ENCODE measurements at places on chromosomes 16 and 17. TPM values are rescaled to one million over a fixed set of nuclear protein-coding genes. Genes with fewer than 3 reads are reported as not detected.
A peak's percentile ranks its signal among the peaks of the same experiment; 100 is the strongest.

Gene SCNN1G
- polyA plus RNA-seq: not detected

DNA sequence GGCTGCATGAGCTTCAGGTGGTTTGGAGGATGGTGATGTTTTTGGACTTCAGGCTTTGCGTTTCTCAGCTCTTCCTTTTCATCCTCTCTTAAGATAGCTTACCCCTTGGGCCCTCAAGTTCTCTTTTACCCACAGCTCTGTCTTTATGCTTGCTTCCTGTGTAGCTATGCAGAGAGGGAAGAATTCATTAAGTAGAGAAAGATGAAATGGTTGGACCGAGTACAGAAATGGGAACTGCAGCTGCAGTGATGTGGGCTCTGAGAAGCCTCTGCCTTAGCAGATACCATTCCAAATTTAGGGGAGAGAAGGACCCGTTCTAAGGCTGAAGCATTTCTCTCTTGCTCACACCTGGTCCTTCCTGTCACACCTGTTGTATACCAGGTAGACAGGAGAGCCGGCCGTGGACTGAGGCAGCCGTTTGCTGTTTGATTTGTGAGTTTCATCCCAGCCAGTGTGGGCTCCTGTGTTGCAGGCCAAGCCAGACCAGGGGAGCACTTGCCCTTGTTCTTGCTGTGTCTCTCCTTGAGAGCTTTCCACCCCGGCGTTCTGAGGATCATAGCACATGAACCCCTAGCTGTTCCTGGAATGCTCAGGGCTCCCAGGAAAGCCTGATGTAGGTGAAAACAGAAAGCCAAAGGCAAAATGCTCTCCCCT lies 392.7 kb downstream of the CPPED1 start:
- H3K27ac ChIP-seq: no peak overlapping the region
- no peaks in the 10 kb centered on the region for H3K27me3 ChIP-seq
- no peak overlapping the region for H3K4me3 ChIP-seq

Gene DOC2B
- not detected for polyA plus RNA-seq

GRCh38 chr16:48099455-48099854 lies 56.3 kb downstream of the ABCC12 start:
- H3K27me3 ChIP-seq: no peaks in the 10 kb centered on the region
- no peak overlapping the region for H3K4me3 ChIP-seq
- no peak overlapping the region for H3K27ac ChIP-seq
- no peaks in the 10 kb centered on the region for H3K36me3 ChIP-seq
- DNase-seq: no peak

DNA sequence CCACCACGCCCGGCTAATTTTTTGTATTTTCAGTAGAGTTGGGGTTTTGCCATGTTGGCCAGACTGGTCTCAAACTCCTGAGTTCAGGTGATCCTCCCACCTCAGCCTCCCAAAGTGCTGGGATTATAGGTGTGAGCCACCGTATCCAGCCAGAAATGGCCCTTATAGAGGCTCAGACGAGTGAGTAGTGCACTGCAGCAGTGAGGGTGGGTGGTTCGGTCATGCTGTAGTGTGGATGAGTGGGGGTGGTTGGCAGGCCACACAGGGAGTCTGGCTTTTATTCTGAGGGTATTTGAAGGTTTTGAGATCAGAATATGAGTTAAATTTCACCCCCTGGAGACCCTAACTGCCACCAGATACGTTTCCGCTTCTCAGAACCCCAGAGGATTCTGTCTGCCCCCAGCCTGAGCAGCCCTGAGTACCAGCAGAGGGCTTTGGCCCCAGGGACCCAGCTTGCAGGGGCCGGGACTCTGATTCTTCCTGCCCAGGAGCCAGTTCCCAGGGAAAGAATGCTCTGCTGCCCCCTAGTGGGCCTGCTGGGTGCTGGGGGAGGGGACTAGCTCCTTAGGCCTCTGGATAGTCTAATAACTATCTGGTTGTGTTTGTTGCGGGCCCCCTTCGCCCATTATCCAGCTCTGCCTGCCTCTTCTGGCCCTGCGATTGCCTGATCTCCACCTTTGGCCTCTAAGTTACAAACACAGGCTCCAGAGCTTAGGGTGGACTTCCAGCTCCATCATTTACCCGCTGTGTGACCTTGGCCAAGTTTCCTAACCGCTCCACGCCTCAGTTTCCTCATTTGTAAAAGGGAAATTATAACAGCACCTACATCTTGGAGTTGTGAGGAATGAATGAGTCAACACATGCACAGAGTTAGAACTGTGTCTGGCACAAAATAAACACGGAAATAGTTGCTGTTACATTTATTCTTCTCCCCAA lies 2.0 kb downstream of the ZNF771 start:
- DNase-seq: peak; percentile 89
- H3K27me3 ChIP-seq: no peaks in the 10 kb centered on the region
- no peak overlapping the region for H3K4me3 ChIP-seq
- peaks cover 22% of the 10 kb centered on the region for H3K4me1 ChIP-seq

- H3K4me3 ChIP-seq: no peak overlapping the region
- H3K27ac ChIP-seq: no peak overlapping the region
- no peak for DNase-seq
- H3K4me1 ChIP-seq: peaks cover 15% of the 10 kb centered on the region
Observed at GRCh38 chr17:4782652-4783051, 3.5 kb downstream of the VMO1 start.

DNA sequence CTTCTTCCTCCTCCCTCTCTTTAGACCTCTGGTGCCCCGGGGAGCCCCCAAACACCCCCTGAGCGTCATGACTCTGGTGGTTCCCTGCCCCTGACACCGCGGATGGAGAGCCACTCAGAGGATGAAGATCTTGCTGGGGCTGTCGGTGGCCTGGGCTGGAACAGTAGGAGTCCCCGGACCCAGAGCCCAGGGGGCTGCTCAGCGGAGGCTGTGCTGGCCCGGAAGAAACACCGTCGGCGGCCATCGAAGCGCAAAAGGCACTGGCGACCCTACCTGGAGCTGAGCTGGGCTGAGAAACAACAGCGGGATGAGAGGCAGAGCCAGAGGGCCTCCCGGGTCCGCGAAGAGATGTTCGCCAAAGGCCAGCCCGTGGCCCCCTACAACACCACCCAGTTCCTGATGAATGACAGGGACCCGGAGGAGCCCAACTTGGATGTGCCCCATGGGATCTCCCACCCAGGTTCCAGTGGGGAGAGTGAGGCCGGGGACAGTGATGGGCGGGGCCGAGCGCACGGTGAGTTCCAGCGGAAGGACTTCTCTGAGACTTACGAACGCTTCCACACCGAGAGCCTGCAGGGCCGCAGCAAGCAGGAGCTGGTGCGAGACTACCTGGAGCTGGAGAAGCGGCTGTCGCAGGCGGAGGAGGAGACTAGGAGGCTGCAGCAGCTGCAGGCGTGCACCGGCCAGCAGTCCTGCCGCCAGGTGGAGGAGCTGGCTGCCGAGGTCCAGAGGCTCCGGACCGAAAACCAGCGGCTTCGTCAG lies 7.5 kb downstream of the HEXIM2 start:
- no peak overlapping the region for H3K4me3 ChIP-seq
- H3K27ac ChIP-seq: no peak overlapping the region
- peaks cover 19% of the 10 kb centered on the region for H3K4me1 ChIP-seq
- DNase-seq: no peak
- no peaks in the 10 kb centered on the region for H3K27me3 ChIP-seq
- H3K36me3 ChIP-seq: no peaks in the 10 kb centered on the region

DNA sequence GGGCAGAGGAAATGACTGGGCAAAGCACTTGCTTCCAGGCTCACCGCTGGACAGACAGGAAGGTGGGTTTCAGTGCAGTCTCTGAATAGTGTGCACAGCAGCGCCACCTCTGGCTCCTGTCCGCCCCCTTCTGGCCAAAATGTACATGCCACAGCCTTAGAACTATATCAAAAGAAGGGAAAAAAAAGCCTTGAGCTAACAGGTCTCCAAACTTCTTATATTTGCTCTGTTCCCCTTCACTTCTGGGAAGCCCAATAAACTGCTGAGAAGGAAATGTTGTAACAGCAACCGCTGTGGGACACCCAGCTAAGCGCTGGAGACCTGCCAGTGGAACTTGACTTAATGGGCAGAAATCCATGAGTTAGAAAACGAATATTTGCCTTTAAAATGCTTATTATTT lies 17.5 kb downstream of the COG7 start:
- H3K27me3 ChIP-seq: no peaks in the 10 kb centered on the region
- DNase-seq: peak; percentile 32
- H3K27ac ChIP-seq: no peak overlapping the region
- peaks cover 46% of the 10 kb centered on the region for H3K36me3 ChIP-seq
- H3K4me3 ChIP-seq: no peak overlapping the region

GRCh38 chr16:89505204-89506112 lies 2.7 kb upstream of the SPG7 start:
- H3K27me3 ChIP-seq: no peaks in the 10 kb centered on the region
- H3K36me3 ChIP-seq: peaks cover 1% of the 10 kb centered on the region
- peaks cover 47% of the 10 kb centered on the region for H3K4me1 ChIP-seq
- DNase-seq: peak; percentile 96

Gene CES3
- polyA plus RNA-seq: 0.27 TPM

Measured in CD4-positive, CD25-positive, alpha-beta regulatory T cell (primary cell).